ENCODE measurements at places on chromosomes 1 and 21.

DNA sequence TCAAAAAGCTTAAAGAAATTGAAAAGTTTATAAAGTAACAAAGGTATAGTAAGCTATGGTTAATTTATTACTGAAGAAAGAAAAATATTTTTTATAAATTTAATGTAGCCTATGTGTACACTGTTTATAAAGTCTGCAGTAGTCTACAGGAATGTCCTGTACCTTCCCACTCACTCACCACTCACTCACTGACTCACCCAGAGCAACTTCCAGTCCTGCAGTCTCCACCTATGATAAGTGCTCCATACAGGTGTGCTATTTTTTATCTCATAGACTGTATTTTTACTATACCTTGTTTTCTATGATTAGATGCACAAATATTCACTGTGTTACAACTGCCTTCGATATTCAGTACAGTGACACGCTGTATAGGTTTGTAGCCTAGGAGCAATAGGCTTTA is 106.6 kb downstream of the NR5A2 start:
- DNase-seq, result no peak

GRCh38 chr1:2408859-2409276 is 3.5 kb downstream of the PEX10 start:
- no peak for DNase-seq

GRCh38 chr1:63466759-63467158 is 56.3 kb downstream of the ITGB3BP start:
- no peak for DNase-seq

- no peak for DNase-seq
Measured at GRCh38 chr1:10710489-10710888, 86.0 kb downstream of the CASZ1 start.

GRCh38 chr21:26845759-26846035 is 488 bp upstream of the ADAMTS1 start:
- no peak for DNase-seq

DNA sequence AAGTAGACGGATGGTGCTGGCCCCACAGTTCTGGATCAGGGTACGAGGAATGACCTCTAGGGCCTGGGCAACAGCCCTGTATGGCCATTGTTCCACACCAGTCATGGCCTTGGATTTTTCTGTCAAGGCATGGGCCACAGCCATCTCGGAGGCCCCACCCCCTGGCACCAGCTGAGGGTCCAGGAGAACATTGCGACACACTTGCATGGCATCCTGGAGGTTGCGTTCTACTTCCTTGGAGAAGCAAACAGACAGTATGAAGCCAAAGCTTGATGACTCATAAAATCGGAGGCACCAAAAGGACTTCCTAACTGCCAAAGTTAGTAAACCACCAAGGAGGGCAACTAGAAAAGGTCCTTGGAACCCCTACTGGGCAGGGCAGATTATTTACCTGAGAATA is 11.9 kb upstream of the VHLL start:
- DNase-seq, result no peak

GRCh38 chr1:88541596-88541995 is 142.5 kb upstream of the PKN2 start:
- DNase-seq, result no peak

- DNase-seq, result no peak
Measured at GRCh38 chr21:41466024-41466820, 40.2 kb downstream of the MX1 start.

DNA sequence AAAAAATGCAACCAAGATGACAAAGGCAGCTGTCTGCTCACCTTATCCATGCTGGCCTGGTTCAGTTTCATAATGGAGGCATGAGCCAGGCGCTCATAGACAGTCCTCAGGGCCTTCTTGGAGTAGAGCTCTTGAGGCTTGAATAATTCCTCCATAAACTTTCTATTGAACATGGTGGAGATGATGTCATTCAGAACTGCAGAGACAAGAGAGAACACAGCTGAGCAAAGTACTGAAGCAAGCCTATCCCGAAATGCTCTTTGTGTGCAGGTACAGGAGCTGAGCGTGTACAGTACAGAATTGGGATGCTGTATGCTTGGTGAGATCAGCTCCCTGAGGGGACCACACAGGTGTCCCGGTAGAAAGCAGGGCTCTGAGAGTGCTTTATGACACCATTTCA is 11.5 kb downstream of the OSCP1 start:
- DNase-seq, result no peak

GRCh38 chr1:54215523-54215922 is 15.6 kb downstream of the MRPL37 start:
- no peak for DNase-seq

- no peak for DNase-seq
Measured at GRCh38 chr21:45073301-45074047, 906 bp upstream of the ADARB1 start.

DNA sequence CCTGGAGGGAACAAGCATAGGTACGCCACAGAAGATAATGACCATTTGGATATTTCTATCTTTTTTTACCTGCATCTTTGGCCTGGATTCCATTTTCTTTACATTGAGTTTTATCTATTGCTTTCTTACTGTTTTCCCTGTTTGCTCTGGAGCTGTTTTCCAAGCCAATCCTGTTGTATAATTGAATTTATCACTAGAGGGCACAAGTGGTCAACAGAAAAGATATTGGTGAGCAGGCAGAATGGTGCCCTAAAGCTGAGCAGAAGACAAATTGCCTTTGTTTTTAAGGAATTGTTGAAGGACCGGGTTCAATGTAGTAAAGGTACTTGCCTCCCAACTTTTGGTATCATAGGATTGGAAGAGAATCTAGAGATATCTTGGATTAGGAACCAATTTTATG is 152.8 kb downstream of the PPP1R12B start:
- peak; percentile 54 for DNase-seq

- DNase-seq, result no peak
Measured at GRCh38 chr1:21594501-21594900, 74.7 kb downstream of the RAP1GAP start.

- no peak for DNase-seq
Measured at GRCh38 chr1:232899268-232899667, 51.1 kb upstream of the NTPCR start.

DNA sequence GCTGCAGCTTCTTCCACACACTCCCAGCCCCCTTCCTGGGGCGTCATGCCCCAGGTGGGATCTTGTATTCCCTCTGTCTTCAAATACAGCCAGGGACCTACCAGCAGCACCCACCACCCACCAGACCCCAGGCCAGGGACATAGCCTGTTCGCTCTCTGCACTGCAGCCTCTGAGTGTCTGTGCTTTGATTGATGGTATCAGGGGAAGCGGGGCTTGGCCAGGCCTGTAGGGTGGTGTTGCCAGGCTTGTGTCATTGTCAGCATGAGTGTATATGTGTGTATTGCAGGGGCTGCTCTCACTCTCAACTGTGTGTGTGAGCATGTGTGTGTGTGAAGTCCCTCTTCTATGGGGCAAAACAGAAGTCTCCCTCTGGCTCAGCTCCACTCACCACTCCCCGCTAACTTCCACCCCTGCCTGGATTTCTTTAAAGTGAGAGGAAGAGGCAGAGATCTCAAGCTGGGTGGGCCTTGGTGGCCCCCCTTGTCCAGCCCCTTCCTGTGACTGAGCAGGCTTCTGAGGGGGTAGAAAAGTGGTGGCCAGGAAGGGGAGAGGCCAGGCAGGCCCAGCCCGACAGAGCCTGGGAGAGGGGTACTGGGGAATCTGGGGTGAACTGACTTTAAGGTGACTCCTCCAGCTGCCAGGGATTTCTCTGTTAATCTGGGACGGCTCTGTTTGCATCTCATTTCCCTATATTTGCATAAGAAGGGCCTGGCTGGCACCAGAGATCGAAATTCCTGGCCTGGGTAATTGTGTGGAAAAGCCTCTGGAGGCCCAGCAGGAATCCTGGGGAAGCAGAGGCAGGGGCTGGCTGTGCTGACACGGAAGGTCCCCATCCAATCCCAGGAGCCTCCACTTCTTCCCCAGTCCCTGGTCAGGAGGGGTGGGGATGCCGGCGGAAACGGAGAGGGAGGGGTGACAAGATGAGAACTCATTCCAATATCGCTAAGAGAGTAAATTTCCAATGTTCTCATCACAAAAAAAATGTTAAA is 18.6 kb upstream of the ADGRB2 start:
- DNase-seq, result no peak

GRCh38 chr1:10836726-10837125 is 40.3 kb upstream of the CASZ1 start:
- DNase-seq, result no peak

DNA sequence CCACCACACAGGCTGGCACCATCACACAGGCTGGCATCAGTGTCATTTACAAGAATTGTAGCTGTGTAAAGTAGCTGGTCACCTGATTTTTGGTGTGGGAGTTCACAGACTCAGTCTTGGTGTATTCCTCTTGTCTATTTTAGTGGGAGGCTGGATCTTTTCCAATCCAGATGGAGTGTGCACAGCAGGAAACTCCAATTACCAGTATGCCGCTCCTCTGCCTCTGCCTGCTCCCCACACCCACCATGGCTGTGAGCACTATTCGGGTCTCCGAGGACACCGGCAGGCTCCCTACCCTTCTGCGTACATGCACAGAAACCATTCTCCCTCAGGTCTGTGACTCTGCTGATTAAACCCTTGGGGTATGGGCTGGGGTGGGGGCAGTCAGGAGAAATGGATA is 24.2 kb downstream of the TBX19 start:
- no peak for DNase-seq

GRCh38 chr1:201904579-201904978 is 15.9 kb downstream of the SHISA4 start:
- DNase-seq, result no peak

- no peak for DNase-seq
Measured at GRCh38 chr1:229247871-229248270, 23.0 kb upstream of the RAB4A start.

DNA sequence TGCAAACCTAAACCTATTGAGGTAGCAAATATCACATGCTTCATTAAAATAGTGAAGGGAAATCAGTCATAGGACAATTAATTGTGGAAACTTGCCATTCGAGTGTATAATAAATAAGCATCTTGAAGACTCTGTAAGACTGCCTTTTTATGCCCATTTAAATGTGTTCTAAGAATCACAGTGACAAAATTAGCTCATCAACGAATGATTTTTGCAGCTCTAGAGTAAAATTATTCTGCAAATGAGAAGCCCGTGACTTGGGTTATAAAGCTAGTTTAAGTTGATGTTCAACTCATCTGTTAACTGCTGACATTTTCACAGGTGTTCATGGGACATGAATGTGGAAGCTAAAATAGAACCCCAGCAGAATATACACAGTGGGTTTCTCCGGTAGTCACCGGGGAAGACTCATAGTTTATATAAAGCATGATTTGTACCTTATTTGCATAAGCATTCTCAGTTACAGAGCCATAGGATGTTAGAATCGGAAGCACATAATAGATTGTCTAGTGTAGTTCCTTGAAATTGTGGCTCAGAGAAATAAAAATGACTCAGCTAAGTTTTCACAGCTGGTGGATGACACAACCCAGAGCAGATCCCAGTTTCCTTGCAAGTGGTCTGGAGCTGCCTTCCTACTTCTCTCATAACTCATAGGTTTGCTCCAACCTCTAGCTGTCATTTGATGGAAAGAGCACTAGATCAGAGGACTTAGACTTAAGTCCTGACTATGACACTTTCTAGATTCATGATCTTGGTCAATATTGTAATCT is 107.3 kb downstream of the UCHL5 start:
- DNase-seq, result no peak

GRCh38 chr1:204576422-204576821 is 60.2 kb downstream of the MDM4 start:
- DNase-seq, result no peak

GRCh38 chr1:115062542-115063004 is 26.7 kb downstream of the TSPAN2 start:
- no peak for DNase-seq

DNA sequence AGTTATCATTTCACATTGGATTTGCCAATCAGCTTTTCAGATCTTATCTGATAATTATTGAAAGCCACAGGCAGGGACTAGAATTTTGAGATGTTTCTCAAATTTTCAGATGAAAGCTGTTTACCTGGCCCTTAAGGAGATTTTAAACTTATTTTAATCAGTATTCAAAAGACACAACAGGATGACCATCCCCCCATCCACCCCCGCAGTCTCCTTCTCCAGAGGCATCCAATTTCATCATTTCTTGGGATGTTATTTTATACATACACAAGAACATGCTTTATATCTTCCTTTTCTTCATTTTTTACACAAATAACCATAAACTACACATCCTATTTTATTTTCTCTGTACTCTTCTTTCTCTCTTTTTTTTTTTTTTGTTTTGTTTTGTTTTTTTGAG is 470.9 kb downstream of the SMYD3 start:
- no peak for DNase-seq

- DNase-seq, result no peak
Measured at GRCh38 chr1:171998711-171999110, 157.4 kb downstream of the DNM3 start.

DNA sequence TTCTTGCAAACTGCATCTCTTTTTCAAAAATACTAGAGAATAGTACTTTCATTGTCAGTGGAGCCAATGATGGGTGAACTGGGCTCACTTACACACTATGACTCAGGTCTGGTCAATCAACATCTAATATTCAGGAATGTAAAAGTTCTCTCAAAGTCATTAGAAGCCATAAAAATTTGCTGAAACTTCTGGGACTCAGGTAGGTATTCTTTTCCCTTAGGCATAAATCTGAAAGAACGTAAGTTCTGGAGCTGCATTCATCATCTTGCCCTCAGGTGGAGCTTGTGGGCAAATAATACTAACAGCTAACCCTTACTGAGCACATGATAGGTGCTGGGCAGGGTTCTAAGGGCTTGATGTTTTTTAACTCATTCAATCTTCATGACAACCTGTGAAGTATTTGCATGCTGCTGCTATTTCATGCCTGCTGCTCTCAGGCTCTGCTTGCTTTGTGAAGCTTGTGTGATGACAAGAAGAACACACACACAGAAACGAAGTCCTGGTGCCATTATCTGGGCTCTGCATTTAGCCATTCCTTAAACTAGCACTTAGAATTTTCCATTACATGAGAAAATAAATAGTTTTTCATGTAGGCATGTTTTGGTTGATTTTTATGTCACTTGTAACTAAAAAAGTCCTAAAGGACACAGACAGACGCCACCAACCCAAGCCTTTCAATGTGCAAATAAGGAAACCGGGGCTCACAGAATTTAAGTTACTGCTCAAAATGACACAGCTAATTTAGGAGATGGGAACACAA is 394.2 kb upstream of the LYPLAL1 start:
- no peak for DNase-seq

DNA sequence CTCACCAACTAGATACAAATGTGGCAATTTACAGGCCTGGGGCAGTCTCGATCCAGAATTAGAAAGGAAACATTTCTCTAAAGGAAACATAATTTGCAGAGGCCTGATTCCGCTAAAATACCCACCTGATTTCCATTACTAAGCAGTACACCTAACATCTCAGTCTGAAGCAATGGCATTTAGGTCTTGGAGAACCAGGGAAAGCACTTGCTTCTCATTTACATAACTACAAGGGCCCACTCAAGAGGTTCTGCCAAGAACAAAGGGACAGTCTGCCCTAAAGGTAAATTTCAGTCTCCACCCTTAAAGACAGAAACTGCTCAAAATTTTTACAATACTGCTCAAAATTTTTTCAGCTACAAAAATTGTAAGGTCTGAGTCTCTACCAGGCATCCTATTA is 123.7 kb upstream of the GJB5 start:
- no peak for DNase-seq

Data from cerebellum (tissue), 4 donors.